Skeletal muscle cell (primary cell): ENCODE measurements at places on chromosomes 12 and 14.

DNA sequence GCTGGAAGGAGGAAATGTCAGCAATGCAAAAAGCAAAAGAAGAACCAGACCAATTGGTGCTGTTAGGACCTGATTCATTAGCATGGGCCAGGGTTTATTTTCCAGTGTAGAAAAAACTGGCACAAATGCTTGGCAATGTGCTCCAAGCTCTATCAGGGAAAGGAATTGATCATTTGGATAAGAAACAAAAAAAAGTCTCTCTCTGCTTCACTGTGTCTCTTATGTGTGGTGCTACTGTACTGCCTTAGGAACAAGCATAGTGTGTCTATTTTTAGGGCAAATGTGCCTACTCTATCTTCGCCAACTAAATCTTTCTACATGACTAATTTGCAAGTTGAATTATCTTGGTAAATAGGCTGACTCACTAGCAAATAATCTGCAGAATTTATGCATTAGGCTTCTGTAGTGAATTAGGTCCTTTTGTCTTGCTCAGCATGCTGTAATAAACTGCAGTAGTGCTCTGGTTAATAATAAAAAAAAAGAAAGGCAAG lies 236.7 kb downstream of the MDGA2 start:
- no peak for DNase-seq

- DNase-seq, result no peak
Observed at GRCh38 chr14:51336734-51337133, 96.7 kb downstream of the TMX1 start.

DNA sequence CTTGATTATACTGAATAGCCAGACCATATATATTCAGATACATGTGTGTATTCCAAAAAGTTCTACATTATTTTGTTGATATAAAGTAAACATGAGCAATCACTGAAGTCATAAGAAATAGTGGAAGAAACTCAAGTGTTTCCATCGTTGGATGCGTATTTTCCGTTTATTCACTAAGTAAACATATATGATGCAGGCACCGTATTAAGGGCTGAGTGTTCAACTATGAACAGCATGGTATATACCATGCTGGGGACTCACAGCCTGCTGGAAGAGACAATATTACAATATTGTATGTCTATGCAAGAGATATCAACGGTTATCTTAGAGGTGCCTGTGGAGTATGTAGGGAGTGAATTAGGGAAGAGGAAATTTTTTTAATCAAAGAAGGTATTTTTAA lies 1.2 kb downstream of the PYROXD1 start:
- DNase-seq, result no peak

DNA sequence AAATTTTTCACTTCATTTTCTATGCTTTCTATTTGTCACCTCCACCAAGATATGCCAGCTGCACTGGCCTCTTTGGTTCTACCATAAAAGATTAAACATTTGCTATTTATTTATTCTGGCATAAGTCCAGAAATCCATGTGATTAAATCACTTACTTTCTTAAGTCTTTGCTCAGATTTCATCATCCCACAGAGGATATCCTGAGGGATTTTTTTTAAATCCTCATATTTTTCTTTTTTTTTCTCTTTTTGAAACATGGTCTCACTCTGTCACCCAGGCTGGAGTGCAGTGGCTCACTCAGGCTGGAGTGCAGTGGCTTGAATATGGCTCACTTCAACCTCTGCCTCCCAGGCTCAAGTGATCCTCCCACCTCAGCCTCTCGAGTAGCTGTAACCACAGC lies 645.4 kb upstream of the ATXN7L3B start:
- peak; percentile 41 for DNase-seq

- DNase-seq, result no peak
Observed at GRCh38 chr12:84058136-84058535, 854.5 kb downstream of the SLC6A15 start.

GRCh38 chr12:128288896-128289295 lies 21.9 kb downstream of the TMEM132C start:
- DNase-seq, result no peak

- DNase-seq, result no peak
Observed at GRCh38 chr12:111363578-111363977, 5.3 kb downstream of the PHETA1 start.

GRCh38 chr12:49567302-49567610 lies 686 bp downstream of the MCRS1 start:
- DNase-seq, result no peak

DNA sequence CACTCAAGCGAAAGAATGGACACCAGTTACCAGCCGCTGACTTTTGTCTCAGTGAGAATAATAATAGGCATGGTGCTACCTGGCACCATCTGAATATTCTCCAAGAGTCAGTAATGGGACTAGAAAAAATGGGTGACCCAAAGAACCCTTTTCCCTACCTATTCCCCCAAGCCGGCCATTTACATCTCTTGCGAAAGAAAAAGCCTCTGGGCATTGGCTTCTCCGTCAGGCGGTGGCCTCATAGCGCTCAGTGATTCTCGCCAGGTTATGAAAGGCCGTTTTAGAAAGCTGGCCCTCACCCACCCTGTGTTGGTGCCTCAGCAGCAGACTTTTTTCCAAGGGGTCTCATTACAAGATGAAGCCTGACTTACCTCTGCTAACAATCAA lies 523 bp upstream of the SLC6A15 start:
- no peak for DNase-seq

DNA sequence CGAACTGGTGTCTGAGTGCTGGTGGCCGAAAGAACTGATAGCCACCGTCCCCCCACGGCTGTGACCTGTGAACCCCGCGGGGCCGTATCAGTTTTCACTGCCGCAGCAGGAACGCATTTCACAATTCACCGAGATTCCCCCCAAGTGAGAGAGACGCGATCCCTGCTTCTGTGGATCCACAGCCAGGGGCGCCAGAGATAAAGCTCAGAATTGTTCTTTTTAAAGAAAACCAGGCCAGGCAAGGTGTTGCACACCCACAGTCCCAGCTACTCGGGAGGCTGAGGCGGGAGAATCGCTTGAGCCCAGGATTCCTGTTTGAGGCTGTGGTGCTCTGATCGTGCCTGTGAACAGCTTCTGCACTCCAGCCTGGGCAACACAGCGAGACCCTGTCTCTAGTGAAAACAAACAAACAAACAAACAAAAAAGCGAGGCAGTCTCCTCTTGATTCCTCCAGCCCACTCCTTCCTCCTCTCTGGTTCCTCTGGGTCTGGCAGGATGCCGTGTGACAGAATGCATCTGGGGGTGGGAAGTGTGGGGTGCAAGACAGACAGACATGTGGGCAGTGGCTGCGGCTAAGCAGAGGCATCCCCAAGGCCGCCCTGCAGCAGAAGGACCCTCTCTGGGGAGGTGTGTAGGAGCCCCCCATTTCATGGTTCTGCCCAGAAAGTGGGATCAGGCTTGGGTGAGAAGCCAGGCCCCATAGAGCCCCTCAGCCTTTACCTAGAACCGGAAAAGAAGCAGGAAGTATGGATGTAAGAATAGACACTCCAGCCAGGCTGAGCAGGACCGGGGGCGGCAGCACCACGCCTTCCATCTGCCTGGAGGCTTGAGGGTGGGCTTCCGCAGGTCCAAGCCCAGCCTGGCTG lies 39.2 kb upstream of the PPP1R13B start:
- DNase-seq, result no peak

- peak; percentile 2 for DNase-seq
Observed at GRCh38 chr12:77032406-77032805, 33.0 kb downstream of the E2F7 start.

DNA sequence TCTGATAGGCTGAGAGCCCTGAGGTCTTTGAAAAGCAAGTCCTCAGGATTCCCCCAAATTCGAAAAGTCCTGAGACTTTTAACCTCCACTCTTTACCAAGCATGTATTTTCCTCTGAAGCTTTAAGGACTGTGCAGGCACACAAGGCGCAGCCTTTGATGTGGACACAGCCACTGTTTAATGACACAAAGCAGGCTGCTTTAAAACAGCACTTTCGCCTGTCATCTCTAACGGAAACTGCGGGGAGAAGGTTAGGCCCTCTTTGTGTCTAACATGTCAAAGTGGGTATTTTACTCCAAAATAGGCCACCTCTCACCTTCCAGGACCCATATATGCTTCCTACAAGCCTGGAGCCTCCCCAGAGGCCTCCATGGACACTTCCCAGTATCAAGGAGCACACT lies 159.2 kb downstream of the GCH1 start:
- DNase-seq, result no peak

DNA sequence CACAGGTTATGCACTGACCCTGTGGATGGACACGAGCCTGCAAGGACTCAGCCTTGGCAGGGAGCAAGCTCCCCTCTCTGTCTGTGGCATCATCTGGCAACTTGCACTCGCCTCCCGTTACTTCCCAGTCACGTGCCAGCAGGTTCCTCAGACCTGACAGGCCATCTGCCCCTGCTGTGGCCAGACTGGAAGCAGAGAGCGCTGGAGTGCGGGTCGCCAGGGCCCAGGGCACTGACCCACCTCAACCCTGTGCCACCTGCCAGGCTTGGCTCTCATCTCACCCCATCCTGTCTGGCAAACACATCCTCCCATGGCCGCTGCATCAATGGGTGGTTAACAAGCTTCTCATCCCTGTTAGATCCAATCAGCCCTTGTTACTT lies 28.4 kb downstream of the SLC6A12 start:
- no peak for DNase-seq

DNA sequence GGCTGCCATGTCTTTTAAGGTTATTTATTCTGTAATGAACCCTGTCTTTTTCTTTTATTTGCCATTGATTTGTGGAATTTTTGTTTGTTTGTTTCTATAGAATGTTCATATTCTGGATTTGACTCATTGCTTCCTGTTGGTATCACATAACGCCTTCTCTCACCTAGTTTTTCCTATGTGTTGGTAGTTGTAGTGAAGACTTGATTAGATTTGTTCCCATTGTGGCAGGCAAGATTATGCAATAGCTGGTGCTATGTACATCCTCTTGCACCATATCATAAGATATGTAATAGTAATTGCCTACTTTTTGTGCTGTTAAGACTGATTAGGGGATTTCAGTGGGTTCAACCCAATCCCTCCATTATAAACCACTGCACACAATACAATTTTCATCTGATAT lies 3.9 kb upstream of the KRT6B start:
- DNase-seq, result no peak

- DNase-seq, result no peak
Observed at GRCh38 chr12:104166465-104166864, 28.5 kb upstream of the NFYB start.

DNA sequence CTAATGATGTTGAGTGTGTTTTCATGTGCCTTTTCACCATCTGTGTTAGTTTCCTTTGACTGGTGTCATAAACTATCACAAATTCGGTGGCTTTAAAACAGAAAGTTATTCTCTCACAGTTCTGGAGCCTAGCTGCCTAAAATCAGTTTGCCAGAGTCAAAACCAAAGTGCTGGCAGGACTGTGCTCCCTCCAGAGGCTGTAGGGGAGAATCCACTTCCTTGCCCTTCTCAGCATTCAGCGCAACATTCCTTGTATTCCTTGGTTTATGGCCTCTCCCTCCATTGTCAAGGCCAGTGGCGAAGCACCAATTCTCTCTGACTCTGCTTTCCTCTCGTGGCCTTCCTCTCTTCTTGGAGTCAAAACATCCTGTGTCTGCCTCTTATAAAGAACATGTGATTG lies 174.2 kb upstream of the PDE3A start:
- DNase-seq, result no peak

GRCh38 chr12:8532045-8532444 lies 8.7 kb downstream of the CLEC4E start:
- no peak for DNase-seq

DNA sequence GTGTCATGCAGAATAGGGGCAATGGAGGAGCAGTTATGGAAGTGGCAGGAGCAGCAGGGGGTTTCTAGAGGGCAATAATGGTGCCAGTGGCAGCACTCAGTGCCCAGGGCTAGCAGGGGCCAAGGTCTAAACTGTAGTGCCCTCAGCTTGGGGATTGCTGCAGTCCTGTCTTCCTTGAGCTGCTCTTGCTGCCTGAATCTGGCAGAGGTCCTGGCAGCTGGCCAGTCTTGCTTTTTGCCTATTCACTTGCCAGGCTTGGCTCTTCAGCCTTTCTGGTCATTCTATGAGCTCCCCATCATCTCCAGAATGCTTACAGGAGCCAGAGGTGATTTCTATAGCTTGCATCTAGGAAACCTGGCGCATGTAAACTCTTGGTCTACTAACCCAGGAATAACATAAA lies 72.0 kb downstream of the SUDS3 start:
- DNase-seq, result no peak

GRCh38 chr12:104490186-104490585 lies 33.4 kb downstream of the CHST11 start:
- DNase-seq, result no peak

DNA sequence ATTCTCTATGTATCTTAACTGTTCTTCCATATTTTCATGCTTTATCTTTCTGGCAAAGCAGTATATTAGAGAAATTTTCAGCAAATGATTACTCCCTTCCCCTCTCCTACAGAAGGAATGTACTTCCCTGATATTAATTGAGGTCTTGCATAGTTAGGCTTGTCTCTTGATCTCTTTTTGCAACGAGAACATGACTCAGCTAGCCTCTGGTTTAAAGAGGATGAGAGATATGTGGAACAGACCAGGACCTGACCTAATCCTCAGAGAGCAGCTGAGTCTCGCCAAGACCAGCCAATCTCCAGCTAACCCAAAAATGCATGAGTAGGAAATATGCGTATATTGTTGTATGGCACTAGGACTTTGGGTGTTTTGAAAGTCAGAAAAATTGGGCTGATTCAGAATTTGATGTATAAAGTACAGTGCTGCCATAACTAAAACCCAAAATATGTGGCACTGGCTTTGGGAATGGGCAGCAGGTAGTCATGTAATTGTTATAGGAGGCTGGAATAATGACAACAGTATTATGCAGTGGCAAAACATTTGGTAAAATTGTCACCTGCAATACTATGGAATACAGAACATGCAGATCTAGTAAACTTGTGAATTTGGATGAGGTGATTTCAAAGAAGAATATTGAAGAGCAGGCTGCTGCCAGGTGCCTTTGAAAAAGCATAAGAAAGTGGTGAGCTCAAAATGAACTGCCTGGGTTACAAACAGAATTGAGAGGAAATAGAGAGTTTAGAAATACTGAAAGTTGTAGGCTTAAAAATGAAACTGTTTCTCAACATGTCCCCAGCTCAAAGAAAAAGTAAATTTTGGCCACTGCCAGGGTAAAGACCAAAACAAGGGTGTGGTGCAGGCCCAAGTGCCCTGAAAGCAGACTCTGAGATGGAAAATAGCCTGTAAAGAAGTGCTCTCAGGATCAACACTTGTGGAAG lies 9.3 kb upstream of the USP15 start:
- DNase-seq, result no peak
